ENCODE measurements at places on chromosomes 2 and 18.

DNA sequence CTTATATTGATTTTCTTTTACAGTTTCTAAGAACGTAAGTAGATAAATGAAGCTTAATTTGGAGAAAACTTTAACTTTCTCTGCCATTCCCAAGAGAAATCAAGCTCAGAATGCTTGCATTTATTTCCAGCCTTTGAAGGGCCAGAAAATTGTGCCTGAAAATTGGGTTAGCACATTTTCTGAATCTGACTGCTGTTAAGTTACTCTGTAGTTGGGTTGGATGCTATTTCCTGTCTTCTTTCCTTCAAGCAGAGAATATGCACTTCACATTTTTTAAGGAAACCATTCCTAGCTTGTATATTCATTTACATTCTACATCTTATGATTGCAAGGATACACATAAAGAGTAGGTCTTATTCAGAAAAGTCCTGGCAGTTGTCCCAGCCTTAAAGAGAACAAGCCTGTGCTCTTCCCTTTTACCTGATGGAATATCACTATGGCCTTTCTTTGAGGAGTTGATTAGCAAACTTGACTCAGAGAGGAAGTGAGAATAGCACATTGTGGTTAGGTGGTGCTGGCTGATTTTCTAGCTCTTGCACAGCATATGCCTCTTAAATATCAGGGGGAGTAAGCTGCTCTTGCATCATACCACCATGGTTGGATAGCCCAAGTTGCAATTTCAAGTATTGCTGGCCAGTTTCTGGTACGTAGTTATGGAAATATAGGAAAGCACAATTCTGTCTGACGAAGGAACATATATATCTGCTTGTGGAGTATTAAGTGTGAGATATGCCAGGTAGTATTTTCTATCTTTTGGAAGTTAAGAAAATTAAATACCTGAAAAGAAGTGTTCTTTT is 133.7 kb downstream of the COMMD1 start:
- peak; percentile 66 for DNase-seq

DNA sequence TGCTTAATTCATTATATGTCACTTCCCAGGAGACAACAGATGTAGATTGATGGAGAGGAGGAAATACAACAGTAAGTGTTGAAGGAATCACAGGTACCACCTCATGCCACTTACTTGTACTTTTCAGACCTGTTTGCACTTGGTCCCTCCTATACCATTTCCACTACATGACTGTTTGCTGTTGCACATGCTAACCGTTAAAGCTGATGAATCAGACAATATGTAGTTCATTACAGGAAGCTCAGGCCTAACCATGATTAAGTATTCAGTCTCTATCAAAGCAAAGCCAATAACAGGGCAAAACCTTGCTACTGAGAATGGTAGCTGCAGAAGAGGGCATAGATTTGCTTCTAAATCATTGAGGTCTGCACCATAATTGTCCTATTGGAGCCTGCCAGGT is 30.2 kb upstream of the GRP start:
- DNase-seq: no peak

DNA sequence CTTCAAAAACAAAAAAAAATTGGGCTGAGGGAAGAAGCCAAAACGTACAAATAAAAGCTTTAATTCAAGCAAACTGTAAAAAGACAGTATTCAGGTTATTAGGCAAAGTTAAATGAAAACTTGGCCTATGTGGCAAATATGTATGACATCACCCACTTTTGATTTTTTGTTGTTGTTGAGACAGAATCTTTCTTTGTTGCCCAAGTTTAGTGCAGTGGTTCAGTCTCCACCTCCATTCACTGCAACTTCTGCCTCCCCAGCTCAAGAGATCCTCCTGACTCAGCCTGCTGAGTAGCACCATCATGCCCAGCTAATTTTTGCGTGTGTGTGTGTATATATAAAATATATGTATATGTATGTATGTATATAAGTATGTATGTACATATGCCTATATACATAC is 440.4 kb upstream of the NRXN1 start:
- no peak for DNase-seq

- DNase-seq: no peak
Observed at GRCh38 chr2:113123726-113124125, 3.7 kb upstream of the IL1RN start.

DNA sequence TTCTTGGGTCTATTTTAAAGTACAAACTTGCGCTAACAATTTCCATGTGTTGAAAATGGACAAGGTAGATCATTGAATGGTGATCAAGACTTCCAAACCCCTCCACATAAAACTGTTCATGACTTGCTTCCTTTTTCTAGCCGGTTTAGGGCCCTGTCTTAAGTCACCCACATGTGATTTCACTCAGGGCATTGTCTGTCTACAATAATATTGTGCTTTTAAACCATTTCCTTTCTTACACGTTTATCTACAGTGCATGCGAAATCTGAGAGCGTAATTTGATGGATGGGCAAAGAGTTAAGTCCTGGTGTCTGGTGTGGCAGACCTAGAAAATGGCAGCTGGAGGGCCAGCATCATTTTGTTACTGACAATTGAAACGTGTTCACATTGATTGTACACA is 2.0 kb upstream of the ZNF516 start:
- DNase-seq: no peak

DNA sequence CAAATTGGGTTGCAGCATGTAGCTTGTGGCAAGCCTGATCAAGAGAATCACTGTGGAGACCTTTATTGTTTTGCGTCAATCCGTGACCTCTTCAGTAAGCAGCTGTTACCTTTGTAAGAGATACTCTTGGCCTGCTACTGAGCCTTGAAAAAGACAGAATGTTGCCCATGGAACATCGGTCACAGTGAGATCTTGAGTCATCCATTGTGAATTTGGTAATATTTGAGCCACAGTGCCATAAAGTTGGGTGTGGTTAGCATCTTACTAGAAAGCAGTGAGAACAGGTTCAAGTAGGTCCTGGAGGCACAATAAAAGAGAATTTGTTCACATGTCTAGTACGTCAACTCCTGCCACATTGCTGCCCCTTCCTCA is 12.7 kb upstream of the EFR3B start:
- no peak for DNase-seq

GRCh38 chr2:437756-438393 is 150.0 kb upstream of the ALKAL2 start:
- peak; percentile 48 for DNase-seq

GRCh38 chr2:157800838-157801495 is 75.2 kb downstream of the ACVR1 start:
- no peak for DNase-seq

- no peak for DNase-seq
Observed at GRCh38 chr18:55544014-55544413, 44.0 kb downstream of the TCF4 start.

DNA sequence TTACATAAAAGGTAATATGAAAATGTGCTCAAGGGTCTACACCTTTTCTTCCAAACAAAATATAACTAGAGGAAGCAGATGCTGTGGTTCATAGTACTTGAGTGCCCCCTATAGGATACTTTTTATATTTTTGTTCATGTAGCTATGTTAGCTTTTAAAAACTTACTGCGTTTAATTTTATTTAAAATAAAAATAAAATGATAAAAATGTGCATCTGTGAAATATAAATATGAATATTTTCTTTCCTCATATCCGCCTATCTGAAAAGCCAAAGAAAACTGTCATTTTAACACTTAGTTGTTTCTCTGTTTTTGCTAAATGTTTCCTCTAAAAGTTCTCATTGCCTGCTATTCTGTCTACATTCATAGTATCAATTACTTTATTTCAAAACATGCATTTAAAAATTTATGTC is 9.6 kb upstream of the LRP1B start:
- peak; percentile 34 for DNase-seq

DNA sequence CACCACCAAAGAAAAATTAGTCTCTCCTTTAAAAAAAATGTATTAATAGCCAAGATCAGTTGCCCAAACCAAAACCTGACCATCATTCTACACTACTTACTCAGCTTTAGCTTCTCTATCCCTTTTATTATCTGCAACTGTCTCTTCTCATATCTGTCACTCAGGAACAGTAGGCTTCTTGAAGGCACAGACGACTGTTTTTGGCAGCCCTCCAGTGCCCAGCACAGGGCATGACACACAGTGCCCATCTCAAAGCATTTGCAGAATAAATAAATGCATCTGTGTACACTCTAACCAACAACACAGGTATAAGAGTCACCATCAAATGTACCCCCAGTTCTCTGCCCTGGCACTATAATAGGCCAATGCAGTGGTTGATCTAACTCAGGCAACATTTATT is 117.2 kb downstream of the UXS1 start:
- peak; percentile 65 for DNase-seq

- peak; percentile 4 for DNase-seq
Observed at GRCh38 chr2:36002941-36003340, 352.6 kb upstream of the CRIM1 start.

- DNase-seq: no peak
Observed at GRCh38 chr2:170999654-171000053, 70.6 kb downstream of the GORASP2 start.

GRCh38 chr2:132651115-132652045 is 18.6 kb downstream of the LYPD1 start:
- DNase-seq: peak; percentile 4

GRCh38 chr2:46336283-46336959 is 39.2 kb downstream of the EPAS1 start:
- DNase-seq: no peak

DNA sequence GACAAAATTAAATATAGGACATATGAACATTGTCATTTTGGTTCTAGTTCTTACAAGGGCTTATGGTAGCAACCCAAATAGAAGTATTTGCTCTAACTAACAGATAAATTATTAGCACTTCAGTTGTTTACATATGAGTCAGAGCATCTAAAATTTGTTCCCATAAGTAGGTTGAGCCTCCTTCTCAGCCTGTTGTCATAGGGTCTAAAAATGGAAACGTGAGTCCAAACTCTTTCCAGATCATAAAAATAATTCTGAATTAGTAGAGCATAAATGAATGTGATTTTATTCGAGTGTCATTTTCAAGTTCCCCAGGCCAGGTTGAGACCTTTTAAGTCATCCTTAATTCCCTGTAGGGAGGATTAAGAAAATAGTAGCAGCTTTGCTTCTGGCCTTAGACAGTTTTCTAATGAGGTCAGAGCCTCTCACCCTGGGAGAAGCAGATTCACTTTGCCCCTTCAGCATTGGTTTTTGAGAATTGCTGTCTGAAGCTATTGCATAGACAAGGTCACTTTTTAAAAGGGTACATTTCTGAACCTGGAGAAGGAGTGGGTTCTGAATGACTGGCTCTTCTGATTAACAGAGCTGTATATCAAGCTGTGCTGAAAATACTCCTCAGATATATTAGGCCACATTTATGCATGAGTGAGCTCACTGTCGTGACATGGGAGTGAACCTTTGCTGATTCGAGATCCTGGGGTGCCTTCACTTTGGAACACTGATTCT is 164.3 kb downstream of the NEDD4L start:
- DNase-seq: no peak

DNA sequence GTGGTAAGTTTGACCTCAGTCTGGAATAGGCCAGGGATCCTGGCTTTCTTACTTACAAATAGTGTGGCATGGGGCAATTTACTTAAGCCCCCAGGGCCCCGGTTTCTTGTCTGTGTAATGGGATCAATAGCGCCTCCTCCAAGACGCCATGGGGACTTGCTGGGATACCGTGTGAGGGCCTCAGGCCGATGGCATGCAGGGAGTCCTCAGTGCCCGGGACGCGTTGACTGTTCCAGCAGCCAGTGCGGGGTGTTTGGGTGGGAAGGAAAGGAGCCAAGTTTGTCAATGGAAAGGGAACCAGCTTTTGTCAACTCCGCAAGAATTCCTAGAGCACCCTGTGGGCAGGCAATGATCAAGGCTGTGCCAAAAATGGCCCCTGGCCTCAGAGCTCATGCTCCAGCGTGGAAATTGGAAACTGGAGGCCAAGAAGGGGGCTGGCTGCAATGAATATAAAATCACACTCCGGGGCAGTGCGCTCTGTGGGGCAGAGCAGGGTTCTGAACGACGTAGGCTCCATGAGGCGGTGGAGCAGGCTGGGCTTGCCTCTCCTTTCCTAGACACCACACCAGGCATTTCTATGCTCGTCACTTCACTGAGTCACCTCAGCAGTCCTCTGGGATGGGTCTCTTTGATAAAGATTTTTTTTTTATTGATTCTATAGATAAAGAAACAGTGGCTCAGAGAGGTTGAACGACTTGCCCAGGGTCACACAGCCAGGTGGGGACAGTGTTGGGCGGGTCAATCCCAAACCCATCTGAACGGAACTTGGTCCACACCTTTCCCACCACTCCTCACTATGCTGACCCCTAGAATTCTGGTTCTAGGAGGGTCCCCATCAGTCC is 56.7 kb upstream of the ASAP2 start:
- no peak for DNase-seq

- DNase-seq: no peak
Observed at GRCh38 chr2:240713928-240714746, 22.5 kb downstream of the AQP12A start.

All from hematopoietic multipotent progenitor cell treated with erythropoietin and hydrocortisone succinate and interleukin-3 and kit ligand, for 8 days (in vitro differentiated cells).